NCI-H460 (cell line): ENCODE measurements at places on chromosomes 4 and X. TPM values are rescaled to one million over a fixed set of nuclear protein-coding genes. Genes with fewer than 3 reads are reported as not detected.

Gene CPXCR1
- not detected in 2 replicates for total RNA-seq

Gene ERCC6L
- total RNA-seq: 6.7 and 7.1 TPM in 2 replicates

Gene USP27X
- total RNA-seq: 1.3 and 2.1 TPM in 2 replicates

Gene ZNF182
- total RNA-seq: 4.4 and 6.6 TPM in 2 replicates

Gene PABPC5
- not detected in 2 replicates for total RNA-seq

Gene GLA
- 234 and 237 TPM in 2 replicates for total RNA-seq

Gene TMEM144
- total RNA-seq: 229 and 236 TPM in 2 replicates

Gene BANK1
- total RNA-seq: 0.05 and 0.12 TPM in 2 replicates

Gene CETN2
- 31.8 and 37.7 TPM in 2 replicates for total RNA-seq

Gene SORBS2
- total RNA-seq: 22.0 and 23.8 TPM in 2 replicates

Gene FATE1
- total RNA-seq: not detected in 2 replicates

Gene PDCL2
- not detected in 2 replicates for total RNA-seq

Gene USP26
- total RNA-seq: not detected in 2 replicates

Gene GPRASP1
- 0.94 and 2.2 TPM in 2 replicates for total RNA-seq

Gene ADRA2C
- total RNA-seq: 15.0 and 19.8 TPM in 2 replicates

Gene F11
- not detected in 2 replicates for total RNA-seq

Gene AR
- 8.0 and 9.7 TPM in 2 replicates for total RNA-seq

Gene TMSB15C
- 5.0 and 6.0 TPM in 2 replicates for total RNA-seq

Gene CCSER1
- 1.1 and 2.4 TPM in 2 replicates for total RNA-seq

Gene CXXC4
- 0.03 and 0.22 TPM in 2 replicates for total RNA-seq

Gene SH3RF1
- 3.9 and 4.4 TPM in 2 replicates for total RNA-seq

Gene HSFX3
- not detected in 2 replicates for total RNA-seq

Gene BEX2
- 33.3 and 41.1 TPM in 2 replicates for total RNA-seq

Gene ARHGAP36
- not detected in 2 replicates for total RNA-seq

Gene DUX4
- not detected in 2 replicates for total RNA-seq

Gene PRRG1
- total RNA-seq: 18.9 and 23.1 TPM in 2 replicates

Gene SH2D1A
- total RNA-seq: not detected in 2 replicates

Gene RPS6KA3
- 39.4 and 41.3 TPM in 2 replicates for total RNA-seq

Gene POU4F2
- total RNA-seq: not detected in 2 replicates

Gene TKTL2
- total RNA-seq: not detected in 2 replicates

Gene ANXA10
- 1.8 and 2.5 TPM in 2 replicates for total RNA-seq

Gene PLK4
- total RNA-seq: 21.3 and 28.9 TPM in 2 replicates

Gene BRCC3
- 12.7 and 14.4 TPM in 2 replicates for total RNA-seq

Gene MAGEB5
- total RNA-seq: not detected in 2 replicates

Gene HMGN5
- total RNA-seq: 5.1 and 9.5 TPM in 2 replicates

Gene GNRHR
- total RNA-seq: not detected in 2 replicates

Gene SPACA5B
- not detected in 2 replicates for total RNA-seq

Gene CXCL3
- 11.1 and 12.8 TPM in 2 replicates for total RNA-seq

Gene NLGN4X
- total RNA-seq: not detected in 2 replicates

Gene SOD3
- not detected in 2 replicates for total RNA-seq

Gene CXCL1
- 507 and 527 TPM in 2 replicates for total RNA-seq

Gene ART3
- not detected in 2 replicates for total RNA-seq
